ENCODE measurements at places on chromosomes 3 and 15.

DNA sequence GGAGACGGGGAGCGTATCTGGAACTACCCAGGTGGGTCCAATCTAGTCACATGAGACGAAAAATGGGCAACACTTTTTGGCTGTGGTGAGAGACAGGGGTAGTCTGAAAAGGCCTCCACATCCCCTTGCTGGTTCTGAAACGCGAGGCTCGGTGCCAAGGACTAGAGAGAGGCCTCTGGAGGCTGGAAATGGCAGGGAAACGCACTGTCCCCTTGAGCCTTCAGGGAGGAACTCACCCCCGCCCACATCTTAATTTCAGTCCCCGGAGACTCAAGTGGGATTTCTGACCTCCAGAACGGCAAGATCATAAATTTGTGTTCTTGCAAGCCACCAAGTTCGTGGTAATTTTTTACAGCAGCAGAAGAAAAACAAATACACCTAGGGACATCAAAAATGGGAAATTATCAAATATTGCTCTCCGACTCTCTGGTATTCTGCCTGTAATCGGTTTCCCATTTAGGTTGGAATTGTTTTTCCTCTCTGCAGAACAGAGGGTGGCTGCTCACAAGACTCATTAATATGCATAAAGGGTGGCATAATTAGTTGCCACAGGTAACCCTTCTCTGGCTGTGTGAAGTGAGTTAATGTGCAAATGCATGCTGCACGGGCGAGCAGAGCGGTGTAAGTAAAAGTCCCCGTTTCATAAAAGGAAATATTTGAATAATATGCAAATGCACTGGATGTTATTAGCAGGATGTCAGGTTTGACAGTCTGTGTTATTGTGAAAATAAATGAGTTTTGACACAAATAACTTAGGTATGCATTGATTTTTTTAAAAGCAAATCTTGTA, 185.7 kb downstream of the ARRDC4 start:
- no peak for DNase-seq

GRCh38 chr3:52923963-52924362, 26.6 kb upstream of the STIMATE start:
- no peak for DNase-seq

GRCh38 chr15:38878926-38879325, 314.3 kb upstream of the RASGRP1 start:
- no peak for DNase-seq

GRCh38 chr15:45784656-45785055, 149.8 kb downstream of the SQOR start:
- no peak for DNase-seq

- no peak for DNase-seq
Observed at GRCh38 chr15:71773206-71773859, 37.0 kb upstream of the NR2E3 start.
